ENCODE measurements at places on chromosomes 1 and 21.
A peak's percentile ranks its signal among the peaks of the same experiment; 100 is the strongest.

GRCh38 chr21:28283641-28284490, 708.8 kb downstream of the LTN1 start:
- DNase-seq, result no peak

DNA sequence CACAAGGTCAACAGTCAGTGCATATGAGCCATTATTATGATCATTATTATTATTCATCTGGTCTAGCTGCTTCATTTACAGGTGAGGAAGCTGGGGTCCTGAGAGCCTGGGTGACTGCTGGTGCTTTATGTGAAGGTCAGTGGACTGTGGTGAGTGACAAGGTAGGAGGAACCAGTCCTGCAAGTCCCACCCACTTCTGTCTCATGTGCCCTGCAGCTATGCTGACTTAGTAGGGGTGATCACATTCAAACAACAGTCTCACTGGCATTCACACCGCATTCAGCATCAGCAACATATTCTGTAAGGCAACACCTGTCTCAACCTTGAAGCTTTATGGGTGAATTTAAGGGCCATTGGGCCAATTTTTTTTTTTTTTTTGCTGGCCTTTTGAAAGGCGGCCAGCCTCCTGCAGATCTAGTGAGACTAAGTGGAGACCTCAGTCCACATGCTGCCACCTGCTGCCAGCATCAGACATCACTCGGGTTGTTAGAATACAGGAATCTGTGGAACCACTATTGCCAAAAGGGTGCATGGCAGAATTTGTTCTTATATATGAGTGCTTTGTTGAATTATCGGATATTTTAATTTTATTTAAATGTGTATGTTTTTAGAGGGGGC, 59.9 kb upstream of the CACNA1E start:
- no peak for DNase-seq

DNA sequence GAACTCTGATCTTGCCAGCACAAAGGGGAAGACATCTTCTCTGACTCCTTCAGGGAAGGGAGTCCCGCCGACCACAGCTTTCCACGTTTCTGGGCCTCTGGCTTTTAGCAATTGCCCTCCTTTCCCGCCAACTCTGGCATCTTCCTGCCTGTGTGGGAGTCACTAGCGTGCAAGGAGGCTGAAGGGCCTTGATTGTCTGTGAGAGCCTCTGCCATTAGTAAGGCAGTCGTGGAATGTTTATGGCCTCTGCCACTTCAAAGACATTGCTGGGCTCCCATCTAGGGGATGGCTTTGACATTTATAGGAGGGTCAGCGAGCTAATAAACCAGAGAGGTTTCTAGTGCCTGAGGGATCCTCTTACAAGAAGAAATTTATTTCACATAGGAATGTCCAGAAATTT, 14.3 kb upstream of the PROK1 start:
- DNase-seq, result no peak

DNA sequence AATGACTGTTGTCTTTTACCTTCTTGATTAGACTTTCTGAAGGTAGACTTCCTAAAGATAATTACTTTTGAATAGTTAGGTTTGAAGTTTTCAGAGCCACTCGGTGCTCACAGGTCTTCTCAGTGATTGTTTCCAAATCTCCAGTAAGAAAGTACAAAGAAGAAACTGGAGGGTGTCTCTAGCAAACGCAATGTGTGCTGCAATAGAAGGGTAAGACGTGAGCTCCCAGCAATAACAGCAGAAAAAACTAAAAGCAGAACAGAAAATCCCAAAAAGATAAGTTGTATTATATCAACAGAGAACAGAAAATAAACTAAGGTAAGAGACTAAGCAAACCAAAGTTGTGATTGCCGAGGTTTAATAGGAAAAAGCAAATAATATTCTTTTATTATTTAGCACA, 1.8 kb downstream of the CTTNBP2NL start:
- no peak for DNase-seq

DNA sequence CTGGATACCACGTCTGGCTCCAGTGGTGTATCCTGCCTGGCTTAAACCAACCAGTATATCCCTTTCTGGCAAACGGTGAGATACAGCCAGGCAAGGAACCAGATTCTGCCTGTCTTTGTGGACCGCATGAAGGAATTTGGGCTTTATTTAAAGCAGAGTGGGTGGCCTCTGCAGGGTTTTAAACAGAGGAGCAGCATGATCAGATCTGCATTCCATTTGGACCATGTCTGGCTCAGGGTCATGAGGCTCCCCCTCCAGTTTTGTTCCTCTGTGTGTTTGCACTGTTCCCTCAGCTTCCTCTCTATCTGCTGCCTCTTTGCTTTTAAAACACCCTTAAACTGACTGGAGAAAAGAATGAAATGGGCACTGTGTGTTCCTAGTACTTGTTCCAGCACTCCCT, 195.0 kb downstream of the GIPC2 start:
- DNase-seq, result no peak

DNA sequence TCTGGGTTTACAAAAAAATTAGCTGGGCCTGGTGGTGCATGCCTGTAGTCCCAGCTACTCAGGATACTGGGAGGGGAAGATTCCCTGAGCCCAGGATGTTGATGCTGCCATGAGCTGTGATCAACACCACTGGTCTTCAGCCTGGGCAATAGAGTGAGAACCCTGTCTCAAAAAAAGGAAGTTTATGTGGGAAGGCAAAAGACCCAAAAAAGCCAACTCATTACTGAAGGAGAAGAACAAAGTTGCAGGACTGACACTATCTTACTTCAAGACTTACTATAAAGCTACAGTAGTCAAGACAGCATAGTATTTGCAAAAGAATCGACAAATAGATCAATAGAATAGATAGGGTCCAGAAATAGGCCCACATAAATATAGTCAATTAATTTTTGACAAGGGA, 9.2 kb upstream of the PTGS2 start:
- no peak for DNase-seq

GRCh38 chr1:207903767-207904166, 7.2 kb downstream of the CD34 start:
- DNase-seq, result no peak

- no peak for DNase-seq
Observed at GRCh38 chr1:76958828-76959227, 91.5 kb downstream of the ST6GALNAC5 start.

GRCh38 chr1:172939475-172939874, 111.3 kb downstream of the TNFSF18 start:
- no peak for DNase-seq

DNA sequence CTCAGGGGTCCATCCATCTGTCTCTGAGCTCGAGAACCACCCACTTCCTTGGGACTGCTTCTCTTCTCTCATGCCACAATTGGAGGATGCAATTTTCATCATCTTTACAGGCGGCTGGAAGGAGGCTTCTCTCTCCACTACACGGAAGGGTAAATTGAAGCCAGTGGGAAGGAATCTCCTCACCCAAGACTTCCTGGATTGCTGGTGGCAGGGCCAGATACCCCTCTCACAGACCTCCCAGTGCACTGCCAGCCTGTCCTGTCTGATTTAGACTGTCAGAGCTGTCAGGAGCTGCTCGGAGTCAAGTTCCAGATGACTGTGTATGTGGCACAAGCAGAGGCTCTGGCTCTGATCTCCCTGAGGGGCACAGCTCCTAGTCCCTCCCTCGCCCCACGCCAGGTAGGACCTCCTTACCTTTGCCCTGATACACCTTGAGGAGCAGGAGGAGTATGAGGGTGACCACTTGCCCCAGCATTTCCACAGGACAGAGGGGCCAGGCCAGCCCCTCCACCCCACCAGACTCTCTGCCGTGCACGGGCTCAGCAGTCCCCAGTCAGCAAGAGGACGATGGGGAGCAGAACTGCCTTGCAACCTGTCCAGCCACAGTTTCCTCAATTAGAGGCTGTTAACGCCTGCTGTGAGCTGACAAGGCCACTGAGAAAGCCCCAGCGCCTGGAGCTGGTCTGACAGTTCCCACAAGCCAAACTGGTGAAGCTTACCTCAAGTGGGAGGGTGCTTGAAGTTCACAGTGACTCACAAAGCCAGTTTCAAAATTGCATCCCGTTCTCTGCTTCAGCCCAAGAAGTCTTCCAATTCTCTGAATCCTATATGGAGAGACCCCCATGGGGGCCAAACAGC, at the start of gene CD244:
CD244 (minus strand) TSS at position 685 of the 858 bp plus-strand sequence; CDS start at position 475, 210 bp downstream.
- peak; percentile 78 for DNase-seq

DNA sequence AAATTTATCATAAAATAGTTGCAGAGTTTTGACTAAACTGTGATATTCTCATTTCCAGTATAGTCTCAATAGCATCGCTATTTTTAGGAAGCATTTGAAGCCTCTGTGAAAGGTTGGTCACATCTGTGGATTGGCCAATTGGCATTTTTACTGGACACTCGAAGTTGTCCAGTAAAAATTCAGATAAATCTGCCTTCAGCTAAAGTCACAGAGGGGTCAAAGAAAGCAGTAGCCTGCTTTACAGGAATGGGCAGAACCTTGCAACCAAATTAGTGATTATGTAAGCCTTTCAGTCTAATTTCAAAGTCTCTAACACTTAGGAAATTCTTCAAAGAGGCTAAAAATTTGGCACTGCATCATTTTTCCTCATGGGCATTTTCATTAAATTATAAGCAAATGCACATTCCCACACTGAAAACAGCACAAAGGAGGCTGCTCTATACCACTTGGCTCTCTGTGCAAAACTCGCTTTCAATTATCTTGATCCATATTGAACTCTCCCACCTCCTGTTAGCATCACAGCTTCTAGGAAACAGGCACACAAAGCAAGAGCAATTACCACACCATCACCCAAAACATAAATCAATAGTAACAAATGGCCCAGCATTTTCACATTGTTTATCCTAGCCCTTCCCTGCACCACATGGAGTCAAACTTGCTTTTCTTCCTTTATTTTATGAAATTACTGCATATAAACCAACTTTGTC, 318.5 kb upstream of the DUSP10 start:
- DNase-seq, result no peak

GRCh38 chr21:27060190-27060589, 93.3 kb upstream of the ADAMTS5 start:
- DNase-seq, result no peak

DNA sequence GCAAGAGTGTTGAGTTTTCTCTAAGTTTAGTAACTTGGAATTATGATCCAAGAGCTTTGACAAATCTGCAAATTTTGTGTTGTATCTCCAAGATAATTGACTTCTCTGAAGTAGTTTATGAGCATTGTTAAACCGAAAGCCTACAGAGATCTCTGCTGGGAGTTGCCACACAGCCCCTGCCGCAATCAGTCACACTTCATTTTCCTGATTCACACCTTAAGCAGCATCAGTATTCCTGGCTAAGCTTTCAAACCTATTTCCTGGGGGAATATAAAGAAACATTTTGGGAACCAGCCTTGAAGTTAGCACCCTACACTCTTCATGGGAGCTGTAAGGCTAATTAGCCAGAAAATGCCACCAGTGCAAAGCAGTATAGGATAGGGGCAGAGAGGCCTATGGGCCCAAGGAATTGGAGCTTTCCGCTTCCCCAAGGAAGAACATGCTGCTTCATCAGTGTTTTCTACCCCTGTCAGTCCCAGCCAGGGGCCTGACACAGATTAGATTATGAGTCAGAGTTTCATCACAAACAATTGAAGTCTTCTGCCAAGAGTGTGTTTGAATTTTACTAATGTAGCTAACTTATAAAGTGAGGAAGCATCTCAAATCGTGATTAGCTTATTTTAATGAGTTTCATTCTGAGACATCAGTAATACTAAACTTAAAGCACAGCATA, 23.2 kb upstream of the CACYBP start:
- no peak for DNase-seq
